ENCODE measurements at places on chromosomes 4 and X.

DNA sequence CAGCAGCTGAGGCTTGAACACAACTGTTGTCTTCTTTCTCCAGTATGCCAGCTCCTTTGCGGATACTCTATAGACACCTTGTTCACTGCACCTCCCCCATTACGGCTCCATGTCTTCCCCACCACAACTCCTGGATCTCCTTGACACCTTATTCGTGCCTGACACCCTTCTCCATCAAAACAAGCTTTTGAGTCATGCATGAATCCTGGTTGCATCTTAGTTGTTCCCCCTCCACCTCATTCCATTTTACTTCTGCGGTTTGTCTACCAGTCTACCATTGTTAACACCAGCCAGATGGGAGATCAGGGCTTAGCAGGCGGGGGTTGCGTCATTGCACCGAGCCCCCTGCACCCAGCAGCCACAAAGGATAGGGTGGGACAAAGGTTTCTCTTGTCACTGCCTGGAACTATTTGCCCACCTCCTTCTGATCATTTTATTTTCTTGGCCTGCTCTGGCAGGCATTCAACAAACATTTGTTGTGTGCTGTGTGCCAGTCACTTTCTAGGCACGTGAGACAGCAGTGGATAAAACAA is 2.0 kb upstream of the CDK16 start:
- peaks cover 44% of the 10 kb centered on the region for H3K36me3 ChIP-seq
- H3K4me3 ChIP-seq = peak overlapping the region; percentile 90
- H3K4me1 ChIP-seq = peaks cover 41% of the 10 kb centered on the region
- peak overlapping the region; percentile 97 for H3K27ac ChIP-seq
- H3K27me3 ChIP-seq = no peaks in the 10 kb centered on the region

- no peak for DNase-seq
- no peak overlapping the region for H3K4me3 ChIP-seq
- H3K27ac ChIP-seq = no peak overlapping the region
- no peaks in the 10 kb centered on the region for H3K36me3 ChIP-seq
- no peaks in the 10 kb centered on the region for H3K4me1 ChIP-seq
- H3K27me3 ChIP-seq = no peaks in the 10 kb centered on the region
Observed at GRCh38 chrX:132908891-132909290, 49.5 kb downstream of the HS6ST2 start.

GRCh38 chr4:61335241-61335763 is 135.2 kb downstream of the ADGRL3 start:
- no peaks in the 10 kb centered on the region for H3K36me3 ChIP-seq
- H3K4me1 ChIP-seq = no peaks in the 10 kb centered on the region
- no peaks in the 10 kb centered on the region for H3K27me3 ChIP-seq

- DNase-seq = no peak
- no peaks in the 10 kb centered on the region for H3K36me3 ChIP-seq
- H3K4me1 ChIP-seq = no peaks in the 10 kb centered on the region
- H3K27ac ChIP-seq = no peak overlapping the region
Observed at GRCh38 chrX:819684-820083, 189.1 kb downstream of the SHOX start.

DNA sequence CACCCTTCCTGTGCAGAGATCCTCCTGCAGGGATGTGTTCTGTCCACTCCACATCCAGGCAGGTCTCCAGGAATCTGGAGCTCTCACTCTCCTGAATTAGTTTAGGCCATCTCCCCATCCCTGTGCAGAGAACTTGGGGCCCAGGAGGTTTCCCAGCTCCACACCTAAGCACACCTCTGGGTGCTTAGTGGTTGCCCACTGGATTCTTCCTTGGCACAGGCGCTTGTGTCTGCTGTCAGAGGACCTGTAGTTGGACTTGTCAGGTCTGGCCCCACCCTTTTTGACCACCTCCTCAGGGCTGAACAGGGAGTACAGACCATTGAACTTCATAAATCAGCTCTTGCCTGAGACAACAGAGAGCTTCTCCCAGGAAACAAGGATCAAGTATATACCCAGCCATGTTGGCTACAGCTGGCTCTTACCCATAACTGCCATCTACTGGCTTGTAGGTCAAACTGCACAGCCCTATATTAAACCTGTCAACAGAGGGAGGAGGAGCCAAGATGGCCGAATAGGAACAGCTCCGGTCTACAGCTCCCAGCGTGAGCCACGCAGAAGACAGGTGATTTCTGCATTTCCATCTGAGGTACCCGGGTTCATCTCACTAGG is 275.5 kb downstream of the PPARGC1A start:
- no peaks in the 10 kb centered on the region for H3K36me3 ChIP-seq
- no peak overlapping the region for H3K4me3 ChIP-seq
- no peak for DNase-seq
- no peaks in the 10 kb centered on the region for H3K4me1 ChIP-seq
- H3K27me3 ChIP-seq = no peaks in the 10 kb centered on the region
- no peak overlapping the region for H3K27ac ChIP-seq

DNA sequence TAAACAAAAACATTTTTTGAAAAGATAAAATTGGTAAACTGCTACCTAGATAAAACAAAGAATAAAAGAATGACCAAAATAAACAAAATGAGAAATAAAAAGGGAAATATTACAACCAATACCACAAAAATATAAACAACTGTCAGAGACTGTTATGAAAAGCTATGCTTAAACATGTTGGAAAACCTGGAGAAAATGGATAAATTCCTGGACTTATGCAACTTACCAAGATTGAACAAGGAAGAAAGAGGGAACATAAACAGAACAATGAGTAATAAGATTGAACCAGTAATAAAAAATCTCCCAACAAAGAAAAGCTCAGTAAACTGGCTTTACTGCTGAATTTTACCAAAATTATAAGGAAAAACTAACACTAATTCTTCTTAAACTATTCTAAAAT is 518.7 kb downstream of the GRXCR1 start:
- no peak overlapping the region for H3K27ac ChIP-seq
- no peaks in the 10 kb centered on the region for H3K36me3 ChIP-seq
- no peak for DNase-seq
- no peak overlapping the region for H3K4me3 ChIP-seq

- no peaks in the 10 kb centered on the region for H3K4me1 ChIP-seq
- H3K27me3 ChIP-seq = no peaks in the 10 kb centered on the region
- no peak for DNase-seq
- no peaks in the 10 kb centered on the region for H3K36me3 ChIP-seq
- H3K27ac ChIP-seq = no peak overlapping the region
Observed at GRCh38 chr4:88859191-88859812, 161.7 kb upstream of the NAP1L5 start.

GRCh38 chr4:8699063-8699385 is 106.5 kb downstream of the CPZ start:
- no peaks in the 10 kb centered on the region for H3K4me1 ChIP-seq
- H3K27ac ChIP-seq = no peak overlapping the region
- no peak overlapping the region for H3K4me3 ChIP-seq
- DNase-seq = no peak

GRCh38 chrX:153153516-153153915 is 25.6 kb upstream of the MAGEA1 start:
- H3K4me1 ChIP-seq = no peaks in the 10 kb centered on the region
- no peak overlapping the region for H3K4me3 ChIP-seq
- DNase-seq = no peak
- peaks cover 3% of the 10 kb centered on the region for H3K27me3 ChIP-seq

GRCh38 chr4:20386001-20386740 is 134.5 kb downstream of the SLIT2 start:
- H3K4me3 ChIP-seq = no peak overlapping the region
- no peaks in the 10 kb centered on the region for H3K36me3 ChIP-seq
- H3K27ac ChIP-seq = no peak overlapping the region
- no peaks in the 10 kb centered on the region for H3K27me3 ChIP-seq

DNA sequence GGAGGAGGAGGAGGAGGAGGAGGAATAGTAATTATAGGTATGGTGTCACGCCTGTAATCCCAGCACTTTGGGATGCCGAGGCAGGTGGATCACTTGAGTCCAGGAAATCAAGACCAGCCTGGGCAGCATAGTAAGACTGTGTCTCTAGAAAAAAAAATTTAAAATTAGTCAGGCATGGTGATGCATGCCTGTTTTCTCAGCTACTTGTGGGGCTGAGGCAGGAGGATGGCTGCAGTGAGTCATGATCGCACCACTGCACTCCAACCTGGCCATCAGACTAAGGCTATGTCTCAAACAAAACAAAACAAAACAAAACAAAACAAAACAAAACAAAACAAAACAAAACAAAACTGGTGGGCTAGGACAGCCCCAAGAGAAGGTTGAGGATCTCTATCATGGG is 3.0 kb downstream of the STARD8 start:
- H3K4me1 ChIP-seq = no peaks in the 10 kb centered on the region
- H3K27ac ChIP-seq = no peak overlapping the region
- DNase-seq = no peak
- no peaks in the 10 kb centered on the region for H3K36me3 ChIP-seq
- no peak overlapping the region for H3K4me3 ChIP-seq

- H3K4me1 ChIP-seq = no peaks in the 10 kb centered on the region
- no peak overlapping the region for H3K4me3 ChIP-seq
- no peak for DNase-seq
- no peaks in the 10 kb centered on the region for H3K27me3 ChIP-seq
Observed at GRCh38 chrX:75038925-75039324, 113.7 kb upstream of the NEXMIF start.

- H3K36me3 ChIP-seq = no peaks in the 10 kb centered on the region
- H3K27me3 ChIP-seq = no peaks in the 10 kb centered on the region
- no peak overlapping the region for H3K4me3 ChIP-seq
- H3K4me1 ChIP-seq = no peaks in the 10 kb centered on the region
- peak; percentile 16 for DNase-seq
Observed at GRCh38 chrX:63250253-63250868, 100.8 kb downstream of the SPIN4 start.

- H3K27ac ChIP-seq = no peak overlapping the region
Observed at GRCh38 chrX:65755786-65756185, 88.3 kb downstream of the MSN start.
